ENCODE measurements at places on chromosomes 6 and 20.

DNA sequence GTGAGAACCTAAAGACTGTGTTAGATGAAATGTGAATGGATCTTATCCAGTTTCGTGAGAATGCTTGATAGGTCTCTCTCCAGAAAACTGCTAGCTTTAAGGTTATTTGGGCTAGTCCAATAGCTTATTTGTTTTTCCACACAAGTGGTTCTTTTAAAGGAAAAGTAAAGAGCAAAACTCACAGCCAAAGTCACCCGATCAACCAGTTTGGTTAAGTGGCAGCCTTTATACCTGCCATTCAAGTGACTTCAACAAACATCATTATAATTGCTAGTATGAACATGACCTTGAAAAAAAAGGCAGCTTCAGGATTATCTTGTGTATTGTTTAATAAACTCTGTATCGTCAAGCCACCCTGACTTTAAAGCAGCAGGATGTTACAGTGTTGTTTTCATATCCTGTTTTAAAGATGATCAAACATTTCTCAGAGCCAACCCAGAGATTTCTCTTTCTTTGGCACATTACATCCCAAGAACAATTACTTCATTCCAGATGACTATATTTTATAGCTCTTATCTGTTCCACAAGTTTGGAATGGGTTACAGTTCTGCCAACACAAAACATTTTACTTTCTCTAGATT is 253.4 kb downstream of the EPHA7 start:
- DNase-seq, result no peak

DNA sequence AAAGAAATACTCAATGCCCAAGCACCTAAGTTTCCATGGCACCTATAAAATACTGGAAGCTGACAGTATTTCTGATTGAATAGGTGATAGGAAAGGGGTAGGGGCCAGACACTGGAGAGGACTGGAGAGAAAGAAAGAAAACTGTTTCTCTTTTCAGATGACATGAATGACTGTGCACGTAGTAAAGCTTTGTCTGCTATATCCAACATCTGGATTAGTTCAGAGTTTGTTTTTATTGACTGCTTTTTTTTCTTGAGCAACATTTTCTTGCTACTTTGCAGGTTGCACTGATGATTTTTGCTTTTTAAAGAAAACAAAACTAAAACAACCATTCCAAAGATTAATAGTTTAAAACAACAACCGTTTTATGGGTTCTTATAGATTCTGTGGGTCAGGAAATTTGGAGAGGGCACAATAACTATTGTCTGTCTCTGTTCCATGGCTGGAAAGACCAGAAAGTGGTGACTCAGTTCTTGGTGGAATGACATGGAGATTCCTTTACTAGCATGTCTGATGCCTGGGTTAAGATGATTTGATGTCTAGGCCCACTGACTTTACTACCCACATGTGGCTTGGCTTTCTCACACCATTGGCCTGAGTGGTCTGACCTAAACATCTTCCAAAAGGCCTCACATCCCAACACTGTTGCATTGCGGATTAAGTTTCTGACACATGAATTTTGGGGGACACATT is 12.2 kb upstream of the LRP11 start:
- no peak for DNase-seq

- no peak for DNase-seq
Observed at GRCh38 chr6:83510791-83511190, 1.5 kb upstream of the PRSS35 start.

GRCh38 chr6:21596145-21596948 is 2.8 kb downstream of the SOX4 start:
- DNase-seq, result peak; percentile 77

GRCh38 chr6:52620906-52621190 is 44.0 kb upstream of the TRAM2 start:
- DNase-seq, result peak; percentile 44

DNA sequence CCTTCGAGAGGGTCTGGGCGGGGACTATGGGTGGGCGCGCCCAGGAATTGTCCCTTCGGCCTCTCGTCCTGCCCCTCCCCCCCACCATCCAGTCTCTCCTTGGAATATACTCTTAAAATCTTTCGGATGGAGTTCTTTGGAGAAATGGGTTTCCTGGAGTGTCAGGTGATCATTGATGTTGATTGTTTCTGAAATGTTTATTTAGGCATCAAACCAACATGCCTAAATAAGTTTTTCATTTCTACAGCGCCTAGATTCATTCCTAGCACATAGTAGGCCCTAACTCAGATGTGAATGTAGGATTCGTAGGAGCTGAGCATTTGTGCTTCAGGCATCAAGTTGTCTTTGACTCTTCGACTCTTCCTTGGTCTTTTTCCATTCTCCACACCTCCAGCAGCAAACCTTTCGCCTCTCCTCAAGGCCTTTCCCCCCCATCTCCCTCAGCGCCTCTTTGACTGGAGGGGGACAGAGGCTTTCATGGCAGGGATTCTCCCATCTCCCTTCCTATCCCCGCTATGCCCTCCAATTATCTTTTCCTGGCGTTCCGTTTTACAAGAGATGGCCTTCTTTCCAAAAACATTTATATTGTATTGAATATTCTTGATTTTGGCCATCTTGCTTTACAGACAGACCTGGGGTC is 610 bp downstream of the CASP8AP2 start:
- DNase-seq, result no peak

DNA sequence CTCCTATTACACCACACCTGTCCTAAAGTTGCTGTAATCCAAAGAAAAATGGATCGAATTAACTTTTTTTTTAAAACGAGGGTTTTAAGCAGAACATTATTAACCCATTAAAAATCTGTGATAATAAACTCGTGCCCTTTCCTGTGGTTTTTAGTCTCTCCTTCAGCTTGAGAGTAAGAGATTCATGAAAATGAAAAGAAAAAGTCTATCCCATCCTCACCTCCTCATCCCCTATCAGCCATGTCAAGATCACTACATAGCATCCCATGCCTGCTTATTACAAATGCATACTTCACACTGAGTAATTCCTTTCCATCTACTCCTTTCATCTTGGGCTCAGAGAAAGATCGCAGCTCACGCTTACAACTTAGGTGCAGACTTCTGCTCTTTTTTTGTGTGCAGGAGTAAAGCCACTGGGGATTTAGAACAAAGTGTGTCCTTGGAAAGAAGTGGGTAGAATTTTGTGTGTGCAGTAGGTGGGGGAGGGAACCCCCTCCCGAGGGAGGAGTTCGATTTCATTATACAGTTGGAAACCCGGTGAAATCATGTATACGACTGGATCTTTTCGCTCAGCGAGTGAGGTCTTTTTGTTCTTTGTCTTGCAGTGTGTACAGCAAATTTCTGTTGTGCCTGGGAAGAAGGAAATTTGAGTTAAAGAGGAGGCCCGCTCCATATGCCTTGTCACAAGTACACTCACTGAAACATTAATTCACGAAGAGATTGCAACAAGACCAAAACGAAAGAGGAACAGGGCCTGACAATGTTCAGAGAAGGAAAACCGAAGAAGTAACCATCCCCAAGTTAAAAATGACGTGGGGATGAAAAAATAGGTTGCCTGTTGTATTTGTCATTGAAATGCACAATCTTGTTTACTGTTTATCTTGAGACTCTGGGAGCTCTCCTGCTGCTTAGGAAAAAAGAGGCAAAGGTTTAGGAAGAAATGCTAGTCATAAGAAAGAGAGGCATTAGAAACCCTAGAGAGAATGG is 146.5 kb upstream of the ZNF217 start:
- DNase-seq, result peak; percentile 41

- no peak for DNase-seq
Observed at GRCh38 chr6:79646006-79646405, 14.9 kb downstream of the SH3BGRL2 start.

- DNase-seq, result no peak
Observed at GRCh38 chr6:136771306-136771705, 21.0 kb downstream of the MAP3K5 start.

Measured in Daoy (cell line).